ENCODE measurements at places on chromosomes 11 and 22. TPM values are rescaled to one million over a fixed set of nuclear protein-coding genes. Genes with fewer than 3 reads are reported as not detected.

DNA sequence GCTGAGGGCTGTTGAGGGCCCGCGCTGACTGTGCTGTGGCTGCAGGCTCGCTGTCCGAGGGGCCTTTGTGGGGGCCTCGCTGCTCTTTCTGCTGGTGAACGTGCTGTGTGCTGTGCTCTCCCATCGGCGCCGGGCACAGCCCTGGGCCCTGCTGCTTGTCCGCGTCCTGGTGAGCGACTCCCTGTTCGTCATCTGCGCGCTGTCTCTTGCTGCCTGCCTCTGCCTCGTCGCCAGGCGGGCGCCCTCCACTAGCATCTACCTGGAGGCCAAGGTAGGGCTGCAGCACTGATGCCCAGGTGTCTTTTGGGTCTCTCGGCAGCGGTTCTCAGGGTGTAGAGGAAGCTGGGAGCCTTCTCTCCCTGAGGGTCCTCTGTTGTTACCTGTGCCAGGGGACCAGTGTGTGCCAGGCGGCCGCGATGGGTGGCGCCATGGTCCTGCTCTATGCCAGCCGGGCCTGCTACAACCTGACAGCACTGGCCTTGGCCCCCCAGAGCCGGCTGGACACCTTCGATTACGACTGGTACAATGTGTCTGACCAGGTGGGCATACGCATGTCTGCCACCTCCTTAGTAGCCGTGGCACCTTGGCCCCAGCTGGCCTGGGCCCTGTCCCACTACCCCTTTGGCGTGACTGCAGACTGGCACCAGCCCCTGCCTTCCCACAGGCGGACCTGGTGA, 2.2 kb downstream of the GPR137 start:
- no peak for DNase-seq

- DNase-seq: no peak
These were observed 2.0 kb upstream of the KCNJ1 start for GRCh38 chr11:128868841-128869671.

DNA sequence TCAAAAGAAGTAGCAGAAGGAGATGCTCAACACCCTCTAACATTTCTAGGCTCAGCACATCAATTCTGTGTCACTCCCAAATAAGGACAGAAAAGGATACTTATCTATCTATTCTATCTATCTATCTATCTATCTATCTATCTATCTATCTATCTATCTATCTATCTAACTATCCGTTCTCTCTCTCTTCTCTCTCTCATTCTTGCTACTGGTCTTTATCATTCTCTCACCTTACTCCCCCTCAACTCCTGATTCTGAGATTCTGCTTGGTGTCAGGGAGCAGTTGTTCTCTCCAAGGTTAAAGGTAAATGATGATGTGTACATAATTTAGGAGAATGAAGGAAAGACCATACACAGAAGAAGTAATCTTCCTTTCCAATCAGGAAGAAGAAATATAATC, at the start of gene OR10G6:
TSS of gene OR10G6 (minus strand) at position 43 of the 400 bp plus-strand sequence. CDS start at position 43, 0 bp downstream.
- DNase-seq: no peak

The PEX26 gene
- 12.2 TPM for total RNA-seq

- DNase-seq: no peak
These were observed 454.9 kb upstream of the CADM1 start for GRCh38 chr11:115959081-115959486.

DNA sequence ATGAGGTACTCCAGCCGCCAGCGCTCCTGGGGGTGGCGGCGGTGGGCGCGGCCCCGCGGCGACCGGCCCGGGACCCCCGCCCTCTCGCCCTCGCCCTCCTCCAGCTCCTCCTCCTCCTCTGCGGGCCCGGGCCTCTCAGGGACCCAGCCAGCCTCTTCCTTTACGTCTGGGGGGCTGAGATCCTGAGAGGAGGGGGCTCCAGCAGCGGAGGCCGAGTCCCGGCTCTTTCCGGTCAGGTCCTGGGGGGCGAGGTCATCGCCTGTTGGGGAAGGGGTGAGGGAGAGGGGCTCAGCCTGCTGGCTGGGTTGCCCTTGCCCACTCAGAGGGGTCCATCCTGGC, 4.3 kb downstream of the ZFTA start:
- no peak for DNase-seq

All from IMR-90 (cell line).